ENCODE measurements at places on chromosomes 5 and 9.
A peak's percentile ranks its signal among the peaks of the same experiment; 100 is the strongest.

DNA sequence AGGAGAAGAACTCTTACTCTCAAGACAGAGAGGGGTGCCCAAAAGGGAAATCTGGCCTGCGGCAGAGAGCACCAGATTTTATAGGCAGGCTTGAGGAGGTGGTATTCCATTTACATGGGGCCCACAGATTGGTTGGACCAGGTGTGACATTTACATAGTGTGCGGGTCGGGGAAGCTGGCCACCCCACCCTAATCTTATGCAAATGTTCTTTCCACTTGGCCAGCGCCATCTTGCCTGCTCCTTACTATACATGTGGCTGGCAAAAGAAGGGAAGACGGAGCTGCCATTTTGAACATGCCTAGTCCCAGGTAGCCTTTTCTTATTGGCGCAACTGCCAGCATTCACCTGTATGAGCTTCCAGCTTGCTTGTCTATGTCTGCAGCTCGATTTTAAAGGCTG, 34.8 kb downstream of the PLEKHG4B start:
- DNase-seq, result no peak

DNA sequence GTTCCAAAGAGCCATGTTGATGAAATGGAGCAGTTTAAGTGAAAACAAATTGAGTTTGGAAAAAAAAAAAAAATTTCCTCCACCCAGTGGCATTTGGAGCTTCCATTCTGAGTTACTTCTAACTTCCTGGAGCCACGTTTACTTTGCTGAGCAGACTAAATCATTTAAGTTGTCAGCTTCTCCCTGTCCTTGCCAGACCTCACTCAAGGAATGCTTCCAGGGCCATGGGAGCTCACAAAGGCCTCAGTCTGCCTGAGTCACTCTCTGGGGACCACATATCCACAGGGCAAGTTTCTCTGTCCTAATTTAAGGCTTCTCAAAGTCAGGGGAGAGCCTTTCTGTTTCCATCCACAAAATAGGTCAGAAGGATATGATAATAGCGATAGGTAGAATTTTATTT, 210.3 kb upstream of the TNC start:
- DNase-seq, result peak; percentile 56

- no peak for DNase-seq
Measured at GRCh38 chr5:74186356-74187315, 453.9 kb downstream of the ENC1 start.

- no peak for DNase-seq
Measured at GRCh38 chr5:11013793-11014192, 252.8 kb upstream of the DAP start.

Measured in skeletal muscle cell (primary cell).